Stimulated activated CD4-positive, alpha-beta T cell treated with anti-CD3 and anti-CD28 coated beads, Interleukin-4, amount 100 ng/mL, for 24 hours (primary cell): ENCODE measurements at places on chromosomes 4 and X.
A peak's percentile ranks its signal among the peaks of the same experiment; 100 is the strongest.

GRCh38 chr4:109009909-109010308 lies 247.1 kb upstream of the ETNPPL start:
- DNase-seq, result no peak

GRCh38 chrX:64850371-64851082 lies 125.7 kb downstream of the ZC4H2 start:
- DNase-seq, result no peak

DNA sequence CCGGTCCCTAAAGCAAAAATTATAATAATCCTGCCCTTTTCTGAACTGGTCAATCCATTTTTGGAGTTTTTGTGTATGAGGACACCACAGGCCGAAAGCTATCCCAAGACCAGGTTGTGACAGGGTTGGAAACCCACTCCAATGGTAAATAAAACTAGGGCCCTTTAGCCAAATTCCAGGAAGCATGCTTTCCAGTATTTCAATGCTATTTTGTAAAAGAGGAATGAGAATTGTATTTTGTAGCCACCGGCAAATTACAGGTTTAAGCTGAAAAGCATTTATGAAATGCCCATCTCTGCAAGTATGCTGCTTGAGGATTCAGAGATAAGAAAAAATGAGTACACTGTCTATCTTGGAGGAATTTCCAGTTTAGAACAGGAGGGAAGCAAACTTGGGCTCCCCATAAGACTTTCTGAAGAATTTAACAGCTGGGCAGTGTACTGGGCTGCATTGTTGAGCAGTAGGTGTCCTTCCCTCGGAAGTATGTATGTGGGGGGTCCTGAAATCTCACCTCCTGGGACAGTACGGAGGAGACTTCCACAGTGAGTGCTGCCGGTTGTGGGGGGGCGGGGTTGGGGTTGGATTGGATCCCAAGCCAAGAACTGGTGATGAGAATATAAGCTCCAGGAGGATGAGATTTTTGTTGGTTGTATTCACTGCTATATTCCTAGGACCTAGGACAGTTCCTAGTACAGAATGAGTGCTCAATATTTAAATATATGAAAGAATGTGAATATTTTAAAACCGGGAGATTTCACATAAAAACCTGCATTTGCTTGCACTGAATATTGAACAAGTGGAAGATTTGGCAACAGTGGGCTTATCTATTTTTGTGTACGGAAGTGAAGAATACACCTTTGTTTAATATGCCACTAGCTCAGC lies 26.8 kb downstream of the OCIAD2 start:
- no peak for DNase-seq

GRCh38 chr4:5460106-5460801 lies 248.1 kb downstream of the EVC2 start:
- no peak for DNase-seq

GRCh38 chr4:45072981-45073380 lies 346.6 kb upstream of the GNPDA2 start:
- no peak for DNase-seq

GRCh38 chr4:143335979-143336780 lies 496 bp upstream of the GAB1 start:
- DNase-seq, result peak; percentile 12

GRCh38 chr4:3463556-3464348 lies 646 bp downstream of the DOK7 start:
- DNase-seq, result no peak
